ENCODE measurements at places on chromosomes 2 and 18. TPM values are rescaled to one million over a fixed set of nuclear protein-coding genes. Genes with fewer than 3 reads are reported as not detected.

Gene UNC50
- total RNA-seq = 39.4 TPM

- no peak for DNase-seq
Observed at GRCh38 chr2:67466734-67467133, 69.6 kb downstream of the ETAA1 start.

DNA sequence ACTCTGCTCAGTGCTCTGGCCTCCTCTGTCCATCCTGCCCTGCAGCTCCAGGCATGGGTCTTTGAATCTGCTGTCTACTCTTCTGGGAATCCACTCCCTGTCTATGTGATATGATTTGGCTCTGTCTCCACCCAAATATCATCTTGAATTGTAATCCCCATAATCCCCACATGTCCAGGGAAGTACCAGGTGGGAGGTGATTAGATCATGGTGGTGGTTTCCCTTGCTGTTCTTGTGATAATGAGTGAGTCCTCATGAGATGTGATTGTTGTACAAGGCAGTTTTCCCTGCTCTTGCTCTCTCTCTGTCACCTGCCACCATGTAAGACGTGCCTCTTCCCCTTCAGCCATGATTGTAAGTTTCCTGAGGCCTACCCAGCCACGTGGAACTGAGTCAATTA lies 881.8 kb upstream of the ID2 start:
- DNase-seq = no peak

DNA sequence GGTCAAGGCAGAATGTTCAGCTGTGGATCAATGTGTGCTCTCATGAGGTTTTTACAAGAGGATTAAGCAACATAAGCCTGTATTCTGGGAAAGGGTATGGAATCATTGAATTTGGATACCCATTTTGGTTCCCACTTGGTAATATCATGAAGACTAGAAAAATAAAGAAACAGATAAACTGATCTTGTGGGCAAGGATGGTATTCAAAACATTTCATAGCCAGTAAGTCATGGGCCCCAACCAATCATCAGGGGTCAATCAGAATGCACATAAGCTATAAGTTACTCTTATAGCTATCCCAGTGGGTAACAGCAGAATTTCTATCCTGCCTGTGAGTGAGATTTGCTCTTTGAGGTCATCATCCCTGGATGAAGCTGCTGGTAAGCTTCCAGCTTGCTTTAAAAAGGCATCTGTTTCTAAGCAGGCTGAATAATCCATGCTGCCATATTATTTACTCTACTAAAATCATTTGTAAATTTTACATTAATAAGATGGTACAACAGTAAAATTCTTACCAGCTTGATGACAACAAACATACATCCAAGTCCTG lies 291.2 kb downstream of the RAD51AP2 start:
- DNase-seq = no peak

DNA sequence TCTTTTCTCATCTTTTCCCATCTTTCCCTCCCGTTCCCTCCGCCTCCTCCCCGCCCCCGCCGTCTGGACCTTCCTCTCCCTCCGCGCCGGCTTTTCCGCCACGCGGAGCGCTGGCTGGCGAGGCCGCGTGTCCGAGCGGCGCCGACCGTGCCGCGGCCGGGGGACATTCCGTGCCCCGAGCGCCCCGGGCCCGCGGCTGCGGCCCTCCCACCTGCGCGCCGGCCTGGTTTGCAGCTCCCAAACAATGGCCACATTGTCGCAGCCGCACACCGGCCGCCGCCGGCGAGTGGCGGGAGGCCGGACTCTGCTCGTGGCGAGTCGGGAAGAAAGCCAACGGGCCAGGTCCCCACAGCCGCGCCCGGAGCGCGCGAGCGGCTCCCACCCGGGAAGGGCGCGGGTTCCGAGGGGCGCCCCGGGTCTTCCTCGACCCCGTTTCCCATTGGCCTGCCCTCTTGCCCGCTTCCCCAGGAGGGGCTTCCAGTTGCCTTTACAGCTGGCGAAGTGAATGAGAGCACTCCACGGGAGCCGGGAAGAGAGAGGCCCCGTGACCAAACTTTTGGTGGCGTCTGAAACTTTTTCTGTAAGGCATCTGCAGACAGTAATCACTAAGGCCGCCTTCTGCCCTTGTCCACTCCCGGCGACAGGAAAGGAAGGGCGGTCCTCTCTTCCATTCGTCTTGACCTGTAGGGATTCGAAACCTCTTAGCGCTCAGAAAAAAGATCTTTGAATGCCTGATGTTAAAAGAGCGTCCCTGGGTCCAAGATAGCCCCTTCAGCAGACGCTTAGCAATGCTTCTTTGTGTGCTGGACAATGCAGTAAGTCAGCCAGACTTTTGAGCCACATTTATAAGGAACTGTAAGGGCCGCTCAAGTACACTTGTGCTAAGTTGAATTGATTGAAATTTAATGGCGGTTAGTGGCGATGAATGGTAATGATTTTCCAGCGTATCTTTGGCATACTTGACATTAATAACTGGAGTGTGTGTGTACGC lies 6.2 kb downstream of the GLI2 start:
- no peak for DNase-seq

DNA sequence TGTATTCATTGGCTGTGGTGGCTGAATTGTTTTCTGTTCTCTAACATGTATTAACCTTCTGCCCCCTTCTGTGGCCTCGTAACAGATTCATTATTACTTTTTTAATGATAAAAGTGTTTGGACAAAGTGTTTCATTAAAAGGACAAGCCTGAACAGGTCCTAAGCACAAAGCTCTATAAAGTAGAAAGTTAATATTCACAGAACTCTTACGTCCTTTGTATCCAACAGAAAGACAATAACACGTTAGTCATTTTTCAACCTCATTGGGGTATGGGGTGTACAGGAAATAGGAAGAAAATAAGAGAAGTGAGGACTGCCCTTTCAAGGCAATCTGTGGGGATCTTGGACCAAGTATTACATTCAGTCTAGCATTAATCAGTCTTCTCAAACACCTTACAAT lies 105.5 kb upstream of the RGPD4 start:
- no peak for DNase-seq
